ENCODE measurements at places on chromosomes 13 and 19. TPM values are rescaled to one million over a fixed set of nuclear protein-coding genes. Genes with fewer than 3 reads are reported as not detected.

Gene ZNF625
- 25.8 TPM for total RNA-seq

Gene GPR108
- 21.2 TPM for total RNA-seq

Gene CCL25
- not detected for total RNA-seq

GRCh38 chr19:3543150-3544057, 4.4 kb downstream of the TEKTIP1 start:
- peaks cover 78% of the 10 kb centered on the region for H3K36me3 ChIP-seq
- H3K27me3 ChIP-seq: no peaks in the 10 kb centered on the region
- DNase-seq: no peak

DNA sequence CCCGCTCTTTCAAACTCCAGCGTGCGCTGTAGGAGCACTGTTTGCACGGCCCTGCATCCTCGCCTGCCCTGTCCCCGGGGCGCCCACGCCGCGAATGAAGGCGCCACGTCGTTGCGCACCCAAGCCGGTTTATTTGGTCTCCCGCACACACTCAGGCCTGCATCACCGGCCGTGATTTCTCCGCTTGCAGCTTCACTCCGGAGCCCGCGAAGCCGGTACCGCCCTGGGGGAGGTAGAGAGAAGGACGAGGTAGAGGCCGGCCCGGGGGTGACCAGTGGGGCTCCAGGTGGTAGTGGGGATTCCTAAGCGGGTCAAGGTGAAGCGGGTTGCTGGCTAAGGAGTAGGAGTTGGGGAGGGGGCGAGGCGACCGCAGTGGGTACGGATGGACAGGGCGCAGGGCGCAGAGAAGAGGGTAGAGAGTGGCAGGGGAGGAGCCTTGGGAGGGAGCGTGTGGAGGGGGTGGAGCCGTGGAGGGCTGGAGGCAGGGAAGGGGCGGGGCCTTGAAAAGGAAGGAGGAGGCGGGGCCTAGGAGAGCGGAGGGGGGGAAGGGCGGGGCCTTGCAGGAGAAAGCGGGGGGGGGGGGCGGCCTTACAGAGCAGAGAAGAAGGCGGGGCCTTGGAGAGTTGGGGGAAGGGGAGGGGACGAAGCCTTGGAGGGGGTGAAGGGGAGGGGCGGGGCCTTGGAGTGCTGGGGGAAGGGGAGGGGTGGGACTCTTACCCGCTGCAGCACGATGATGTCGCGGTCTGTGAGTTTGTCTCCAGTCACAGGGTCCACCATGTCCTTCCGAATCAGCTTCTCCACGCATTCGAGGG, 24.6 kb downstream of the NOSIP start:
- no peak overlapping the region for H3K4me3 ChIP-seq
- no peaks in the 10 kb centered on the region for H3K27me3 ChIP-seq
- H3K27ac ChIP-seq: no peak overlapping the region
- H3K4me1 ChIP-seq: peaks cover 3% of the 10 kb centered on the region

Gene CLEC4G
- total RNA-seq: 0.17 TPM

Gene OLFM2
- total RNA-seq: 79.2 TPM

Data from spinal cord (tissue), 10 donors.